Activated CD4-positive, CD25-positive, alpha-beta regulatory T cell treated with anti-CD3 and anti-CD28 coated beads, Interleukin-2, amount 50 U/mL, for 24 hours (primary cell): ENCODE measurements at places on chromosomes 3 and 15.
A peak's percentile ranks its signal among the peaks of the same experiment; 100 is the strongest.

DNA sequence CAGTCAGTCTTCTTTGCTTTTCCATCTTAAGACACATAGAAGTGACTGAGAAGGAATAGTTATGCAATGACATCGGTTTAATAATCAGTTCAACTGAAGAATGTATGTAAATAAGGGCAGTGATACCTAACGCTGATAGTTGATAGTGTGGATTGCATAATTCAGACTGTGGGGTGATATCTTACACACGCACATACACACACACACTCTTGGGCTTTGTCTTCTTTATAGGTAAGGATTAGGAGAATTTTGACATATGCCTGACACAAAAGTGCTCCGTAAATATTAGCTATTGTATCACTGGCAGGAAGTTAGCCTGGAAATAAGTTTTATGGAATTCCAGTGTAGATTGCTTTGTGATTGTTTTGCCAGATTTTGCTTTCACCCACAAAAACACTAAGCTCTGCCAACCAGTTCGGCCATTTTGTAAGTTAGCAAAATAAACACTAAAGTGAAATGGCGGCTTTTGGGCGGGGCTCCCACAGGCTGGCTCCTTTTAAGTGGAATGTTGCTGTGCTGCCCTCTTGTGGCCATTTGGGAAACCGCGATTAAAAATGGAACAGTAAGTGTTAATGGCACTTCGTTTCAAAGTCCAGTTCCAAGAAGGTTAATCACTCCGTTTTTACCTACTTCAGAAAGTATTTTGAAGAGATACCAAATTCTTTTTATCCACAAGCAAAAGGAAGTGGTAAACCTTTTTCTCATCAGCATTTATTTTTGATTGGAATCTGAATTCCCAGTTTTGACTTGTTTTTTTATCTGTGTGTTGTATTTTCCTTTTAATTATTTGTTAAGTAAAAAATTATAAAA lies 17.7 kb downstream of the CHD2 start:
- peak; percentile 23 for ATAC-seq

DNA sequence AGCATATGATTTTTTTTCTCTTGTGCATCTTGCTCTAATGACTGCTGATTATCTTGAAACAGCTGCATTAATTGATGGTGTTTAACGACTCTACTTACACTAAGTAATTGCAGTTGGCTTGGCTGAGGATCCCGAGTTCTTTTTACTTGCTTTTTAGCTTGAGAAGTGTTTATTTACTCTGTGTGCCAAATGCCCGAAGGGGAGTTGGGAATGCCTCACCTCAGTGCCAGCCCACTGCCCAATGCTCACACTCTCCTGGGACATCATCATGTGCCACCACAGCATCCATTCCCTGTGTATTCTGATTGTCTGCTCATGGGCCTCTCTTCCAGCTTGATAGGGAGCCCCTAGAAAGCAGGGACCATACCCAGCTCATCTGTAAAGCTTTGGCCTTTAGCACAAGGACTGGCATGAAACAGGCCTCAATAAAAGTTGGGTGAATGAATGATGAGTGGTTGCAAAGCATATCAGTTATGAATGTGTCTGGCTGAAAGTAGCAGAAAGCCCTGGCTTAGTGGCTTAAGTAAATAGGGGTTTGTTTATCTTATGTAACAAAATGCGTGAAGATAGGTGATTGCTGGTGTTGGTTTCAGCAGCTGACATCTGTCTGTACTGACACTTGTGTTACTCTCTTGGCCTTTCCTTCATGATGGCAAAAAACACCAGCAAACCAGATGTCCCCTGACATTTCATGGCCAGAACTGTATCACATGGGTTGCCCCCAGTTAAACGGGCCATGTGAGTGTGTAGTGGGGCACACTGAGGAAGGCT lies 8.1 kb downstream of the PXYLP1 start:
- no peak for ATAC-seq

DNA sequence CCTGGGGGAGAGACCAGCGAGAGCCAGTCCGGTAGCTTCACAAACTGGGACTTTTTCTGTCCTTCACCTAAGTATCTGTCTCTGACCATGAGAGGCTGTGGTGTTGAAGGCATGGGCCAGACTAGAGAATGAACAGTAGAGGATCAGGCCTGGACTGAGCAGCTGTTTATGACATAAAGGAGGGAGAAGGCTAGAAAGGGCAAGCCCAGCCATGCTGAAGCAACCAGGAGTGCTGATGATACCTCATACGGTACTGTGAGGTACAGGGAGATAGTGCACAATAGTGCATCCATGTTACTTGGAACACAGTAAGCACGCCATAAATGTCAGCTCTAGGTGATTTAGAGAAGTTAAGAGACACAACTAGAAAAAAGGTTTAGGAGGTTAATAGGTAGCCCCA lies 22.6 kb upstream of the TIMP4 start:
- ATAC-seq = no peak

DNA sequence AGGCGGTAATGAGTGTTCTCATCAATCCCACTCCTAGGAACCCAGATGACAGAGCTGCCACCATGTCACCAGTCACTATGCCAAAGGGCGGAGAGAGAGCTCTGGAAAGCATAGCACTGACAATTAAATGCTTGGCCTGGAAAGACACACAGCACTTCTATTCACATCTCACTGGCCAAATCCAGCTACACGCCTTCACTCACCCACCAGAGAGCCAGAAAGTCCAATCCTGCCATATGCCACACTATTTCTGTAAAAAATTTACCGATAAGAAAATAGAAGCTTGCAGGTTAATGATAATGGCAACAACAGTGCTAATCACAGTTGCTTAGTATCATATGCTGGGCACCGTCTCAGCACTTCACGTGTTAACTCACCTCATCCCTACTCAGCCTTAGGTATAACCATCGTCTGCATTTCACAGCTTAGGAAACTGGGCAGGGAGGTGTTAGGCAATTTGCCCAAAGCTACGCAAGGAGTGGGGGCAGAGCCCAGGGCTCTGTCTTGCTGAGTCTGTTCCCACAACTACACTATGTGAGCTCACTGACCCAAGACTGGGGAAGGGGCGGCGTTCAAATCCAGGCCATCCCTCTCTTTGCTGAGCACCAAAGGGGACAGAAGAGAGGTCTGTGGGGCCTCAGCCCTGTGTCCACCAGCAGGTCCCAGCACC lies 16.5 kb downstream of the KLHL25 start:
- ATAC-seq = no peak

GRCh38 chr15:70087708-70088352 lies 9.9 kb downstream of the TLE3 start:
- no peak for ATAC-seq

- peak; percentile 70 for ATAC-seq
Measured at GRCh38 chr3:183210862-183211341, 42.2 kb upstream of the B3GNT5 start.

DNA sequence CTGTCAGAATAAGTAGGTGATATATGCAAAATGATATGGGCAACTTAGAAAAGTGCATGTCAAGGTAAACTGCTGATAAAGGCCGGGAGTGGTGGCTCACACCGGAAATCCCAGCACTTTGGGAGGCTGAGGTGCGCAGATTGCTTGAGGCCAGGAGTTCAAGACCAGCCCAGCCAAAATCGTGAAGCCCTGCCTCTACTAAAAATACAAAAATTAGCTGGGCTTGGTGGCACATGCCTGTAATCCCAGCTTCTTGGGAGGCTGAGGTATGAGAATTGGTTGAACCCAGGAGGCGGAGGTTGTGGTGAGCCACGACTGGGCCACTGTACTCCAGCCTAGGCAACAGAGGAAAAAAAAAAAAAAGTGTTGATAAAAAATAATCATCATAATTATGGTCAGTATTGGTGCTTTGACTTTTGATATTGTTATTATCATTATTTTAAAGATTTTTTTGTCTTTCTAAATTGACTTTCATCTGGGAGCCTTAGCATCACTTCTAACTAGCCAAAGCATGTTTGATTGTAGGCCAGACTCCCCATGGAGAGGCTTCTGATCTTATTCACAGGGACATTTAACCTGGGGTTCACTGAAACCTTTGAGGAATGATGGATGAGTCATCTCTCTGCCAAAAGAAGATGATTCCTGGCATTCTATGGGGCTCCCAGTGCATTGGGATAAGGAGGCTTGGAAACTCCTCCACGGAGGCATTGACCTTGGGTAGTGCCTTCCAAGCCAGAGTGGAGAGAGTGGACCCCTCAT lies 5.6 kb downstream of the ZBTB38 start:
- ATAC-seq = no peak

GRCh38 chr3:174193604-174194003 lies 665.5 kb upstream of the NAALADL2 start:
- ATAC-seq = no peak

DNA sequence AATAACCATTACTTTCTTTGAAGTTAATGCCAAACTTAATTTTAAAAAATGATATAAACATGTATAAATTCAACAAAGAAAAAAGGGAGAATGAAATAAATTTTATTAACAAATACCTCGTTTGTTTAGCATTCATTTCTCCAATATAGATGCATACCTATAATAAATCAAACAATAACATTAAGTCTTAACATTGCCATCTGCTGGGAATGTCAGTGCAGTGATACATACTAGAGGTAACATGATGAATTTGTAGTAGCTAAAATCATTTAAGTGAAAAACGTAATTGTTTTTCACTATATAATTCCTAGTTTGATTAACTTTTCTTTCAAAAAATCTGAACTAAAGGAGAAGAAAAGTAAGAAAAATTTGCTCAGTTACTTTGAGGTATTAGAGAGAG lies 340.2 kb upstream of the CBLB start:
- no peak for ATAC-seq

GRCh38 chr3:159634483-159634882 lies 354.2 kb upstream of the IL12A start:
- no peak for ATAC-seq

DNA sequence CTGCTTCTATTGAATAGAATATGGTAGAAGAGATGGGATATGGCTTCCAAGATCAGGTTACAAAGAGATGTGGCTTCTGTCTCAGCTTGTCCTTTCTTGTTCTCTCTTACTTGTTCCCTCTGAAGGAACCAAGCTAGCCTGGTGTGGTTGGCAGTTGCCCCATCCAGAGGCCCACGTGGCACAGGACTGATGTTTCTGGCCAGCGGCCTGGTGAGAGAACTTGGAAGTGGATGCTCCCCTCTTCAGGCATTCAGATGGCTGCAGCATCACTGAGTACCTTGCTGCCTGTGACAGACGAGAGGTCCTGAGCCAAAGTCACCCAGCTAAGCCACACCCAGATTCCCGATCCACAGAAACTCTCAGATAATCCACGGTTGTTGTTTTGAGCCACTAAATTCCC lies 183.6 kb downstream of the NSMCE3 start:
- no peak for ATAC-seq

- ATAC-seq = no peak
Measured at GRCh38 chr15:39564972-39565665, 15.8 kb upstream of the THBS1 start.
